Breast epithelium (tissue), 4 donors: ENCODE measurements at places on chromosomes 4 and X.
A peak's percentile ranks its signal among the peaks of the same experiment; 100 is the strongest.

DNA sequence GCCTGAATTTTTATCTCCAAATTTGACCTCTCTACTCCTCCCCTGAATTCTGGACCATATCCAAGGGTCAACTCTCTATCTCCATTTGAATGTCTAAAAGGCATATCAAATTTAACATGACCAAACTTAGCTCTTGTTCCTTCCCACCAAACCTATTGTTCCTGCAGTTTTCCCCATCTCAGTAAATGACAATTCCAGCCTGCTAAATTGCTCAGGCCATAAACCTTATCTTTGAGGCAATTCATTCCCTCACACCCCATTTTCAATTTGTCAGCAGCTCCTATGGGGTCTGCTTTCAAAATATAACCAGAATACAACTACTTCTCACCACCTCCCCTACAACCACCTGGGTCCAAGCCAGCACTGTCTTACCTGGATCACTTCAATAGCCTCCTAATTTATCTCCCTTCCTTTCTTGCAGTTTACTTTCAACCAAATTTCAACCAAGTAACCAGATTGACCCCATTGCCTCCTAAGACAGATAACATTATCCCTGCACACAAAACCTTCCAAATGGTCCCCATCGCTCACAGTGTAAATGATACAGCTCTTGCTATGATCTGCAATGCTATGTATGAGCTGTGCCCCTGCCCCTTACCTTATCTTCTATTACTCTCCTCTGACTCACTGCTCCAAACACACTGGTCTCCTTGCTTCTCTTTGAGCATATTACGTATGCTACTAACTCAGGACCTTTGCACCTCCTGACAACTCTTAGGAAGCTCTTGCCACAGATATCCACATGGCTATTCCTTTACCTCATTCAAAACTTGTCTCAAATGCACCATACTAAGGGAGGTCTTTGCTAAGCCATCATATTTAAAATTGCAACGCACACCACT is 66.0 kb downstream of the CAMK2D start:
- no peak for DNase-seq

DNA sequence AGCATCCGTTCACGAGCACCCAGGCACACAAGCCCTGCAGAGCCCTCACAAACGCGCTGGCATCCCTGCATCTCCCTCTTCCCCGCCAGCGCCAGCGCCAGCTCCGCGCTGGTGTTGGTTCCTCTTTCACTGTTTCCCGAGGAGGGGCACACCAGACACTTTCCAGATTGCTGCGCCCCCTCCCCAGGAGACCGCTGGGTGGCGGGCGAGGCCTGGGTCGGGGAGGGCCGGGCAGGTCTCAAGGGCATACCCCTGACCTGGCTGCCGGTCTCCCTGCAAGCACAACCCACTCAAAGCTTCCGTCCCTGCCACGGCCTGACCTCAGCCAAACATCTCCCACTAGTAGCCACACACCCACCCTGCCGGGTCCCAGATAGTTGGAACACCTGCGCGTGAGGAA is 2.2 kb upstream of the NKX1-1 start:
- peak; percentile 34 for DNase-seq

GRCh38 chr4:25913056-25913850 is 767 bp upstream of the SMIM20 start:
- DNase-seq, result no peak

GRCh38 chr4:161359491-161359890 is 804.3 kb downstream of the FSTL5 start:
- no peak for DNase-seq

- DNase-seq, result no peak
These were observed 211.1 kb downstream of the GLUD2 start for GRCh38 chrX:121258545-121258944.

- no peak for DNase-seq
These were observed 152.4 kb upstream of the SPIN4 start for GRCh38 chrX:63503541-63503940.
